ENCODE measurements at places on chromosomes 7 and 10. TPM values are rescaled to one million over a fixed set of nuclear protein-coding genes. Genes with fewer than 3 reads are reported as not detected.

GRCh38 chr7:129452589-129453231 is 18.5 kb downstream of the STRIP2 start:
- H3K27ac ChIP-seq: no peak overlapping the region
- H3K36me3 ChIP-seq: no peaks in the 10 kb centered on the region
- no peaks in the 10 kb centered on the region for H3K4me1 ChIP-seq
- no peak overlapping the region for H3K4me3 ChIP-seq
- no peak for DNase-seq

DNA sequence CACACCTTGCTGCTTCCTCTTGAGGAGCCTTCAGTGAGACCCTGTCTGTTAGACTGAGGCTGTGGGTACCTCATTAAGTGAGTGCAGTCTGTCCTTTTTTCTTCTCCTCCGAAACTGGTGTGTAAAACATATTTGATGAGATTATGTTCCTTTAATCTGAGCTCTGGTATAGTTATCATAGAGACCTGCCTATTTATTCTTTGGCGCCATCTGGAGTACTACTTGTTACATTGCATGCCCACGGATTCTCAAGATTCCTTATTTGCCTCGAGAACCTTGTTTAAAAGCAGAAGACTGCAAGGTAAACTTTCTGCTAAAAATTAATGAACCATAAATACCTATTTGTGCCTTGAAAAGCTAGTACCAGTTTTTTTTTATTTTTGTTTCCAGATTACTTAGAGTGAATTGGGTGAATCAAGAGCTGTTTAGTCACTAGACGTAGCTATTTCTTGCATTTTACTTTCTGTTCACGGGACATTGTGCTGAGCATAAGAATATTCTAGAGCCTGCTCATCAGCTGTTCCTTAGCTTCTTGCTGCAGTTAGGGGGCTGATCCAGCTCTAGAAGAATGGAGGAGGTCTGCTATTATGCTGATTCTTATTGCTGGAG is 16.9 kb upstream of the STMP1 start:
- no peak overlapping the region for H3K4me3 ChIP-seq
- no peaks in the 10 kb centered on the region for H3K4me1 ChIP-seq
- no peak overlapping the region for H3K27ac ChIP-seq
- H3K27me3 ChIP-seq: no peaks in the 10 kb centered on the region
- peaks cover 51% of the 10 kb centered on the region for H3K36me3 ChIP-seq

DNA sequence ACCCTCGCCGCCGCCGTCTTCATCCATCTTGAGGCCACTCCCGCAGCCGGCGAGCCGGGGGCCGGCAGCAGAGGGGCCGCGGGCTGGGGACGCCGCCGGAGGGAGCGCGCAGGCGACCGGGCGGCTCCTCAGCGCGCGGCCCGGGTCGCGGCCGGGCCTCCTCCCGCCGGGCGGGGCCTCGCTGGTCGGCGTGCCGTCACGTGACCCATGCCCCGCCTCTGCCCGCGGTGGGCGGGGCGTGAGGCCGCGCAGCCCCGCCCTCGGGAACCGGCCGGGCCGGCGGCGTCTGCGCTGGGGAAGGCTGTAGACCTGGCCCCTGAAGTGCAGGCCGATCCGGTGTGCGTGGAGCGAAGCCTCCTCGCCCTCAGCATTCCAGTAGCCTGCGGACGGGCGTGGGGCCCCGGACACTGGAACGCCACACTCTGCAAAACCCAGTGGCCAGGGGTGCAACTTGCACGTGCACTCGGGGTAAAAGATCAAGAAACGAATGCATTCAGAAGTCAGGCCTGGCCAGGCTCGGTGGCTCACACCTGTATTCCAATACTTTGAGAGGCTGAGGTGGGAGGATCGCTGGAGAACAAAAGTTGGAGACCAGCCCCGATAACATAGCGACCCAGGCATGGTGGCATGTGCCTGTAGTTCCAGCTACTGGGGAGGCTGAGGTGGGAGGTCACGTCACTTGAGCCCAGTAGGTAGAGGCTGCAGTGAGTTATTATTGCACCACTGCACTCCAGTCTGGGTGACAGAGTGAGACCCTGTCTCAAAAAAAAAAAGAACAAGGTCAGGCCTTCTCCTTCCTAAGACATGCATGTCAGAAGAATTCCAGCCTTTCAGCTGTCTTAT is at the start of gene CYTH3:
CYTH3 (minus strand) TSS at position 144 of the 843 bp plus-strand sequence; CDS start at position 27, 117 bp downstream.
- H3K4me1 ChIP-seq: peaks cover 26% of the 10 kb centered on the region
- DNase-seq: no peak

GRCh38 chr10:67839951-67840350 is 2.0 kb upstream of the DNAJC12 start:
- H3K4me1 ChIP-seq: no peaks in the 10 kb centered on the region
- H3K27ac ChIP-seq: no peak overlapping the region
- no peaks in the 10 kb centered on the region for H3K27me3 ChIP-seq
- DNase-seq: no peak

- H3K27ac ChIP-seq: peak overlapping the region; percentile 68
- no peaks in the 10 kb centered on the region for H3K27me3 ChIP-seq
- DNase-seq: no peak
- peak overlapping the region; percentile 88 for H3K4me3 ChIP-seq
- H3K4me1 ChIP-seq: peaks cover 32% of the 10 kb centered on the region
Observed at GRCh38 chr7:98250789-98251188, 1.2 kb downstream of the TECPR1 start.

DNA sequence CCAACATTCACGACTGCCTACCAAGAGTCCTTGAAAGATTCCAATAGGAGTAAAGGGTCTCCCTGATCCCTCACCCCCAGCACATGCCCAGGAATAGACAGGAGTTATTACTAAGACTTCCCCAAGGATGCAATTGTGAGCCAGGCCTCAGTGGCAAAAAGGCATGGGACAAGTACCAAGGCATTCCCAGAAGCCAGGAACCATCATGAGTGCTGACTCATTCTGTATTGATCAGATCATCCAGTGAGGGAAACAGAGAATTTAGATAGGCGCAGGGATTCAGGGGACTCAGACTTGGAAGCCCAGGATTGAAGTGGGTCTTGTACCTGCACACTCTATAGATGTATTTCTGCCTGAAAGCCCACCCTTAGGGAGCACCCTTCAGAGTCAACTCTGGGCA is 21.2 kb downstream of the MBL2 start:
- no peaks in the 10 kb centered on the region for H3K36me3 ChIP-seq
- no peak for DNase-seq
- H3K27me3 ChIP-seq: no peaks in the 10 kb centered on the region
- H3K4me3 ChIP-seq: no peak overlapping the region
- H3K4me1 ChIP-seq: no peaks in the 10 kb centered on the region

- DNase-seq: no peak
- H3K36me3 ChIP-seq: no peaks in the 10 kb centered on the region
- no peaks in the 10 kb centered on the region for H3K27me3 ChIP-seq
- no peaks in the 10 kb centered on the region for H3K4me1 ChIP-seq
- H3K4me3 ChIP-seq: no peak overlapping the region
- H3K27ac ChIP-seq: no peak overlapping the region
Observed at GRCh38 chr7:36406156-36406555, 16.5 kb downstream of the ANLN start.

DNA sequence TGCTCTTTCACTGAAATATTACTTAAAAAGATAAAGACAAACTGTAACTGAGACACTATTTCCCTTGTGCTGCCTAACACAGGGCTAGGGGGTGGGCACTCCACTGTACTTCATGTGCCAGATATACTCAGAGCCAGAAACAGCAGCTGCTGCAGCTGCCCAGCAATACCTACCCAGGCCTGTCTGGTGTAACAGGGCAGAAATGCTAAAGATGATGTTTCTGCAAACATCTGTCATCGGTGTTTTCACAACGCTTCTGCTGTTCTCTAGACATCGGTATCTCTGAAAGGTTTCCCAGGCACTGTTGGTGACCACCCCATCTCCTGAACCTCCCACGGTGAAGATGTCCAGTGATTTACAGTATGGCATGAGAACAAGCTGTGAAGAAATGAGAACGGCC is 42.7 kb downstream of the LAMB1 start:
- H3K4me1 ChIP-seq: peaks cover 32% of the 10 kb centered on the region
- no peaks in the 10 kb centered on the region for H3K27me3 ChIP-seq
- no peak overlapping the region for H3K4me3 ChIP-seq
- DNase-seq: no peak

GRCh38 chr7:105689067-105689819 is 108.0 kb upstream of the EFCAB10 start:
- no peaks in the 10 kb centered on the region for H3K27me3 ChIP-seq
- DNase-seq: no peak
- H3K27ac ChIP-seq: no peak overlapping the region

GRCh38 chr7:129707910-129708499 is 96.5 kb downstream of the NRF1 start:
- H3K4me1 ChIP-seq: no peaks in the 10 kb centered on the region
- H3K36me3 ChIP-seq: no peaks in the 10 kb centered on the region
- no peak overlapping the region for H3K4me3 ChIP-seq
- H3K27me3 ChIP-seq: no peaks in the 10 kb centered on the region
- H3K27ac ChIP-seq: no peak overlapping the region
- DNase-seq: no peak

- H3K4me3 ChIP-seq: no peak overlapping the region
- no peak overlapping the region for H3K27ac ChIP-seq
- no peaks in the 10 kb centered on the region for H3K36me3 ChIP-seq
Observed at GRCh38 chr7:46844486-46844885, 737.4 kb downstream of the TNS3 start.

GRCh38 chr7:13778967-13779366 is 210.5 kb downstream of the ETV1 start:
- H3K36me3 ChIP-seq: no peaks in the 10 kb centered on the region
- no peaks in the 10 kb centered on the region for H3K27me3 ChIP-seq
- no peak for DNase-seq
- H3K4me3 ChIP-seq: no peak overlapping the region

- H3K36me3 ChIP-seq: no peaks in the 10 kb centered on the region
- H3K4me1 ChIP-seq: no peaks in the 10 kb centered on the region
- no peaks in the 10 kb centered on the region for H3K27me3 ChIP-seq
- H3K27ac ChIP-seq: no peak overlapping the region
- DNase-seq: no peak
- H3K4me3 ChIP-seq: no peak overlapping the region
Observed at GRCh38 chr10:58833771-58834561, 321.3 kb downstream of the BICC1 start.

DNA sequence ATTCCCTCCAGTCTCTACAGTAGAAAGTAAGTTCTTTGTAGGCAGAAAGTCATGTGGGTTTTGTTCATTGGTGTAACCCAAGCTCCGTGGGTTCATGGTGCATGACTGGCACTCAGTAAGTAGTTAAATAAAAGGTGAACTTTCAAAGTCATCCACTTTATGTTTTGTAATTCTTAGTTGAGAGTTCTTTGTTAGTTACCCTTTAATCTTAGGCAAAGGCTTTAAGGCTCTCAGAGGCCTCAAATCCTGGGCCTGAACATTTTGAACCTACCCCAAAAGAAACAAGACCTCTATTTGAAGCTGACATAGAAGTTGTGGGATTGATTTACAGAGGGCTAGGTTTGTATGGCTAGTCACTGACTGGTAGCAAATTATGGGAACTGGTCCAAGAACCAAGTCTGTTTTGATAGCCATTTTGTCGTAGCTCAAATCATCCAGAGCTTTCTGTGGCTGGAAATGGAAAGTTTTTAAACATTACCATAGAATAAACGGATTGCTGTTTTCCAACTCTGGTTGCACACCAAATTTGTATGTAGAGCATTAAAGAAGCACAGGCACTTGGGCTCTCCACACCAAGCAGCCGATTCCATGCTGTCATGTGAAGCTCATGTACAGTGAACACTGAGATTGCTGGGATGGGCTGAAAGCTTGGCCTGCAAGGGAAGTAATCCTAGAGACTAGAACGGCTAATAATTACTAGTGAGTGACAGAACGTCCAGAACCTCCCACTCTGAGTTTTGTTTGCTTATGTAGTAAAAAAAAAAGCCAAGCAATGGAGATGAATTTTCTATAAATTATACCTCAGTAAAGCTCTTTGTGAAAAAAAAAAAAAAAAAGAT is 53.5 kb downstream of the DENND11 start:
- H3K27me3 ChIP-seq: no peaks in the 10 kb centered on the region
- H3K27ac ChIP-seq: no peak overlapping the region
- no peaks in the 10 kb centered on the region for H3K4me1 ChIP-seq

DNA sequence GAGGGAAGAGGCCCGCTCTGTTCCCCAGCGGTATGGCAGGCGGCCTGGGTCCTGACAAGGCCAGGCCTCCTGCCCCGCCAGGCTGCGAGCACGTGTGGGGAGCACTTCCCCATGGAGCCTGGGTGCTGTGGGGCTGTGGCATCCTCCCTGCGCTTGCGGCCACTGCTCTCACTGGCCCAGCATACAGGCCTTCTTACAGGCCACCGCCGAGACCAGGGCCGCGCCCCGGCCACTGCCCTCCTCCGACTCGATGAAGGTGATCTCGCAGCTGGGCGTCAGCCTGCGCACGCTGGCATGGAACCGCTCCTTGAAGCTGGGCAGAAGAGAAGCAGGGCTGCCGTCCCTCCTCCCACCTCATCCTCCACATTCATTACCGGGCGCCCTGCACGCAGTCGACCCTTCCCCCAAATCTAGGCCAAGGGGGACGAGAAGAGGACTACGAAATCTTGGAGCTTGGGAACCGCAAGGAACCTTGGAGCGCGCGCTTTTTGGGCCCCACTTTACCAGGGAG is 3.9 kb upstream of the MYL7 start:
- H3K4me1 ChIP-seq: peaks cover 24% of the 10 kb centered on the region
- H3K27me3 ChIP-seq: no peaks in the 10 kb centered on the region
- no peak for DNase-seq
- no peak overlapping the region for H3K27ac ChIP-seq
- H3K36me3 ChIP-seq: no peaks in the 10 kb centered on the region
- peak overlapping the region; percentile 41 for H3K4me3 ChIP-seq

DNA sequence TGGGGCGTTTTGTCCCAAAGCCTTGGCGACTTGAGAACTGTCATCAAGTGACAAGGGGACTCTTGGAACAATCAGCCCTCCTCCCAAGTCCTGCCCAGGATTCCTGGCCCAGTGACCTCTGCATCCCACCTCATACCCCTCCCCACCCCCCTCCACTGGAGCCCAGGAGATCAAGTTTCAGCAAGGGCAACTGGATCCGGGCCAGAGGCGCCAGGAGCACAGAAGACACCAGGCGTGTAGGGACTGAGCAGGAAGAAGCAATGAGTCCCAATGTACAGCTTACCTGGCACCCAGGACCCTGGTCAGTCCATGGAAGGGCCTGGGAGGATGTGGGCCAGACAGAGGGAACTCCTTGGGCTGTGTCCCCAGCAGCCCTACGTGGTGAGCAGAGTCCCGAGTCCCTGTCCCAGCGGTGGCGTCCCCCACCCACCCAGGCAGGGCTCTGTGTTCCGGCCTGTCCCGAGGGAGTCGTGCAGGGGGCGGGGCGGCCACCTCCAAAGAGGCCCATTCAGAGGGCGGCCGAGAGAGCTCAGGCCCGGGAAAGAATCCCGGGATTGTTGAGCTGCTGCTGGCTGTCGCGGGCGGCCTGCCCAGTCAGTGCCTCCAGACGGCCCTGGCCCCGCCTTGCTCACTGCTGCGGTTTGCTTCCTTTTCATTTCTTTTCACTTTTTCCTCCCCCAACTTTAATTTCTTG is 254.1 kb downstream of the TNS3 start:
- H3K27me3 ChIP-seq: no peaks in the 10 kb centered on the region
- peak overlapping the region; percentile 91 for H3K27ac ChIP-seq
- no peak for DNase-seq
- peak overlapping the region; percentile 33 for H3K4me3 ChIP-seq
- H3K4me1 ChIP-seq: peaks cover 66% of the 10 kb centered on the region
- H3K36me3 ChIP-seq: no peaks in the 10 kb centered on the region

ABCB1 gene
- total RNA-seq: 2.9 TPM

SLC29A3 gene
- total RNA-seq: 7.6 TPM

NUTM2D gene
- 3.7 TPM for total RNA-seq

CDH23 gene
- 10.3 TPM for total RNA-seq

HOXA2 gene
- 2.0 TPM for total RNA-seq

LRIT1 gene
- not detected for total RNA-seq

MALRD1 gene
- 2.0 TPM for total RNA-seq

FKBP6 gene
- not detected for total RNA-seq

EGR2 gene
- total RNA-seq: 3.2 TPM

PNLIPRP3 gene
- 2.2 TPM for total RNA-seq

RNF133 gene
- 0.98 TPM for total RNA-seq

STMP1 gene
- total RNA-seq: 13.5 TPM

Measured in vagina (tissue), 2 donors.